ENCODE measurements at places on chromosomes 3 and 15. TPM values are rescaled to one million over a fixed set of nuclear protein-coding genes. Genes with fewer than 3 reads are reported as not detected.

The ZSCAN29 gene
- 33.1 TPM for total RNA-seq

The ARNT2 gene
- not detected for total RNA-seq

The MYO5C gene
- total RNA-seq: 0.64 TPM

The ADGRG7 gene
- total RNA-seq: not detected

The TICRR gene
- 18.7 TPM for total RNA-seq

The CCDC191 gene
- 0.68 TPM for total RNA-seq

The USP50 gene
- total RNA-seq: not detected

The MNS1 gene
- total RNA-seq: 0.14 TPM

The LRRC31 gene
- total RNA-seq: 0.07 TPM

The CD200R1 gene
- 3.4 TPM for total RNA-seq

The CYP19A1 gene
- 1.5 TPM for total RNA-seq

The ARHGEF26 gene
- total RNA-seq: 0.18 TPM

The SPATA12 gene
- not detected for total RNA-seq

The RASGRP1 gene
- total RNA-seq: 113 TPM

DNA sequence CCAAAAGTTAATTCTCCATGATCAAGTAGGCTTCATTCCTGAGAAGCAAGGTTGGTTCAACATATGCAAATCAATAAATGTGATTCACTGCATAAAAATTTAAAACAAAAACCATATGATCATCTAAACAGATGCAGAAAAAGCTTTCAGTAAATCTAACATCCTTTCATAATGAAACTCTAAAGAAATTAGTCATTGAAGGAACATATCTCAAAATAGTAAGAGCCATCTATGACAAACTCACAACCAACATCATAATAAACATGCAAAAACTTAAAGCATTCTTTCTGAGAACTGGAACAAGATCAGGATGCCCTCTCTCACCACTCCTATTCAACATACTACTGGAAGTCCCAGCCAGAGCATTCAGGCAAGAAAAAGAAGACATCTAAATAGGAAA, 254.1 kb downstream of the AGBL1 start:
- peaks cover 6% of the 10 kb centered on the region for H3K4me1 ChIP-seq
- H3K27me3 ChIP-seq: no peaks in the 10 kb centered on the region
- no peaks in the 10 kb centered on the region for H3K36me3 ChIP-seq
- no peak overlapping the region for H3K4me3 ChIP-seq
- no peak for DNase-seq

DNA sequence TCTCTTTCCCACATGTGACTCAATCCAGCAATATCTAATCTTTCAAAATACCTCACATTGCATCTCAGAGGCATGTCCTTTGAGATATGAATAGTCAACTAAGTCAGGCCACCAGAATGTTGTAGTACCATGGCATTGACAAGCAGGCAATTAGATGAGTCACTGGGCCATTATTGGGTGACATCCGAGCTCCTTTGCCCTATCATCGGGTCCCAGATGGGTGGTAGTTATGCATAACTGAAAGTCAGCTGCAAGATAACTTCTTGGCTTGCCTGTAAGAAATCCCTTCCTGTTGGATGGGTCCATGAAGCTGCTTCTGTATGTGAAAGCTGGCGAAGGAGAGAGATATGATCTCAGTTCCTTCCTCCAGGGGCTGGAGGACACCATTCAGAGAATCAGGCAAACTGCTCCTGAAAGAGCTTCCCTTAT, 32.8 kb downstream of the ARRDC4 start:
- H3K27me3 ChIP-seq: no peaks in the 10 kb centered on the region
- peaks cover 11% of the 10 kb centered on the region for H3K4me1 ChIP-seq
- no peak overlapping the region for H3K27ac ChIP-seq
- H3K36me3 ChIP-seq: no peaks in the 10 kb centered on the region
- DNase-seq: no peak

DNA sequence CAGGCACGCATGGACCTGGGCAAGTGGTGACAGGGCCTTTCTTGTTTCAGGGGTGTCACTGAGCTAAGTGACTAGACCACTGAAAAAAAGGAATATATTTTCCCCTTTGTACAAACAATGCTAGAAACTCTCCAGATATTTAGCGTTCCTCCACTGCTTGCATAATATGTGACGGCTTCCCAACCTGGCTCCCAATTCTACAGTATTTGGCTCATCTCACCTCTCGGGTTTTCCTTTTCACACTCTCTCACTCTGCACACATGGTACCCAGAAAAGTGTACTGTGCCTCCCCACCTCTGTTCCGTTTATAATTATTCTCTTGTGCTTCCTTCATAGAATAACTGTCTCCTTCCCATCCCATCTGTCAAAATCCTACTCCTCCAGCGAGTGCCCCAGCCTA, 140.5 kb upstream of the KLHL25 start:
- H3K4me1 ChIP-seq: no peaks in the 10 kb centered on the region
- H3K36me3 ChIP-seq: no peaks in the 10 kb centered on the region

DNA sequence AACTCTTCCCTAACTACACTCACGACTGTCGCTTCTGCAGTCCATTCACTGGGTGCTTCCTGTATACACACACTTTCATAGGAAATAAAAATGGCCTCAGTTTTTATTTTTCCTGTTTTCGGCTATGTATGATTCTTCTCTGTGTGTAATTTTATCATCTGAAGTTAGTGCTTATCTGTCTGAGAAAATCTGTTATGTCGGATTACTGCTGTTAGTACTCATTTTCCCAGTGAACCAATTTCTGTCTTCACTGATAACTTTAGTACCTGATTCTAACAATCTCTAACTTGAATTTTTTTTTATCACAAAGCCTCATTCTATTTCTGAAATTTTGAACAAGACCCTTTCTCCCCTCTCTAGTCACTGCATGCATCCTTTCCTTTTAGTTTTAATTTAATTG, 20.9 kb downstream of the RAB5A start:
- H3K4me1 ChIP-seq: peaks cover 8% of the 10 kb centered on the region
- H3K27me3 ChIP-seq: no peaks in the 10 kb centered on the region
- H3K27ac ChIP-seq: no peak overlapping the region
- no peak for DNase-seq

GRCh38 chr3:53144862-53145712, 14.9 kb upstream of the RFT1 start:
- H3K36me3 ChIP-seq: no peaks in the 10 kb centered on the region
- no peaks in the 10 kb centered on the region for H3K4me1 ChIP-seq
- DNase-seq: no peak
- no peaks in the 10 kb centered on the region for H3K27me3 ChIP-seq
- H3K4me3 ChIP-seq: no peak overlapping the region
- no peak overlapping the region for H3K27ac ChIP-seq

- peaks cover 4% of the 10 kb centered on the region for H3K4me1 ChIP-seq
- no peak for DNase-seq
- H3K27ac ChIP-seq: no peak overlapping the region
- no peak overlapping the region for H3K4me3 ChIP-seq
- H3K36me3 ChIP-seq: no peaks in the 10 kb centered on the region
Measured at GRCh38 chr3:33885496-33885895, 87.1 kb downstream of the PDCD6IP start.

DNA sequence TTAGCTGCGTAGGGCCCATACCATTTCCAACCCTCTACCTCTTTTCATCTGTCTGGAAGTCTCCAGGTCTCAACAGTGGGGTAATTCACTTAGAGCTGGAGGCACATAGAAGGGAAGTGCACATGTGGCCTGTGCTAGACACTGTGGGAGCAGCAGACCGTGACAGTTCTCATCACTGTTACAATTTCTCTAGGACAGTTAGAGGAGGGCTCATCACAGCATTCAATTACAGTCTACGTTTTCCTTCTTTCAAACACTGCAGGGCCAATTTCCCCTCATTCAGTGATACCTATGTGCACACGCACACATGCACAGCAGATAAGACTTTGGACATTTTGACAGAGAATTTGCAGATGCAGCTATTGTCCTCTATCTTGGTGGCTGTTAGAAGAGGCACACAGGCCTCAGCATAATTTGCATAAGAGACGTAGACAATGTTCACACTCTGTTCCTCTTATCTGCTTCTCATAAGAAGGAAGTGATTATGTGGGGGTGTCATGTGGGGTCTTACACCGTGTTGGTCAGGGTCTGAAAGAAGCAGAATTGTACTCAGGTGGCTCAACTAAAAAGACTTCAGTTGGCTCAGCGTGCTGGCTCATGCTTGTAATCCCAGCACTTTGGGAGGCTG, 12.6 kb upstream of the HRG start:
- H3K36me3 ChIP-seq: no peaks in the 10 kb centered on the region
- no peak overlapping the region for H3K27ac ChIP-seq
- H3K4me3 ChIP-seq: no peak overlapping the region
- peaks cover 27% of the 10 kb centered on the region for H3K27me3 ChIP-seq
- no peaks in the 10 kb centered on the region for H3K4me1 ChIP-seq
- no peak for DNase-seq

GRCh38 chr3:58659051-58659675, 7.4 kb downstream of the FAM3D start:
- no peak overlapping the region for H3K27ac ChIP-seq
- H3K4me1 ChIP-seq: no peaks in the 10 kb centered on the region
- no peaks in the 10 kb centered on the region for H3K36me3 ChIP-seq
- DNase-seq: no peak
- H3K27me3 ChIP-seq: peaks cover 4% of the 10 kb centered on the region

DNA sequence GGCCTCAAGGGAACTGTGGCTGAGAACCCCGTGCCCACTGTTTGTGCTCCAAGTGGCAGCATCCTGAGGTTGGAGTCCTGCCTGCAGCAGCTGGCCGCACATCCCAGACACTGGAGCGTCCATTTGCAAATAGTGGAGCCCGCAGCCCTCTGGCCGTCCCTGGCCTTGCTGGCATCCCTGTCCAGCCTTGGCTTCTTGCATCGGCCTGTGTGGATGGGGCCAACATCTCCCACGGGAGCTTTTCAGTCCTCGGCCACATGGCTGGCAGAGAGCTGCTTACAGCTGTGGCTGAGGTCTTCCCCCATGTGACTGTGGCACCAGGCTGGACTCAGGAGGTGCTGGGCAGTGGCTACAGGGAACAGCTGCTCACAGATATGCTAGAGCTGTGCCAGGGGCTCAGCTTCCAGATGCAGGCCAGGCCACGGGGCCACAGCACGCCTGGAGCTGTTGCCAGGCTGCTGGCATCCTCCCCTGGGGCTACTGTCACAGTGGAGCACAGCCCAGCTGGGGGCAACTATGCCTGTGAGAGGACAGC, 71.2 kb downstream of the FAM43A start:
- H3K4me1 ChIP-seq: no peaks in the 10 kb centered on the region
- H3K4me3 ChIP-seq: no peak overlapping the region
- no peak overlapping the region for H3K27ac ChIP-seq
- no peak for DNase-seq
- H3K27me3 ChIP-seq: peaks cover 16% of the 10 kb centered on the region

GRCh38 chr3:25610167-25610566, 54.5 kb downstream of the TOP2B start:
- peak overlapping the region; percentile 59 for H3K27ac ChIP-seq
- no peak overlapping the region for H3K4me3 ChIP-seq
- DNase-seq: no peak
- peaks cover 5% of the 10 kb centered on the region for H3K4me1 ChIP-seq
- H3K27me3 ChIP-seq: no peaks in the 10 kb centered on the region
- H3K36me3 ChIP-seq: peaks cover 64% of the 10 kb centered on the region

DNA sequence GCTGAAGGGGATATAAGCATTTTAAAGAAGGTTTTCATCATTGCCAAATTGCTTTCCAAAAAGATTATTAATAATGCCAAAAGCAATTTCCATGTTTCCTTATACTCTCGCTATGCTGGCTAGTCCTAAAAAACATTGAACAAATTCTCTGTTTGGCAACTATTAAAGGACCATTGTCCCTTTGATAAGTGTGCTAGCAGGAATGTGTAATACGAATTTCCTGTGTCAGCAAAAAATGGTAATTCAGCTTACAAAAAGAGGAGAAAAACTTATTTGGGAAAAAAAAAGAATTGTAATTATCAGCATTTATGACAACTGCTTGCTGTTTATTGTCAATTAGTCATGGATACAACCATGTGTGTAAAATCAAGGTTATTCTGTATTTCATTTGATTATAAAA, 138.6 kb downstream of the TBL1XR1 start:
- DNase-seq: no peak
- no peak overlapping the region for H3K27ac ChIP-seq
- no peak overlapping the region for H3K4me3 ChIP-seq
- H3K36me3 ChIP-seq: peaks cover 22% of the 10 kb centered on the region
- H3K27me3 ChIP-seq: no peaks in the 10 kb centered on the region

DNA sequence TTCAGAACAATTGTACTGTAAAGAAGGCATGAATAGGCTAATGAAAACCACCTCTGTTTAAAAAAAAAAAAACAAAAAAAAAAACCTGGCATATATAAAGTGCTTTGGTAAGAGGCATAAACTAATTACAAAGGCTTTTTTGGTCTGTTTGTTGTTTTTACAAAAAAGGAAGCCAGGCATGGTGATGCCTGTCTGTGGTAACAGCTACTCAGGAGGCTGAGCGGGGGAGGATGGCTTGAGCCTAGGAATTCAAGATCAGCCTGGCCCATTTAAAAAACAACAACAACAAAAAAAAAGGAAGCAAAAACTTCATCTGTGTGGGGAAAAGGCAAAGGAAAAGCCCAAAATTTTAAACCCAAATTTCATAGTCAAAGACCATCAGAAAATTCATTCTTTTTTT, 47.0 kb downstream of the OSBPL10 start:
- no peaks in the 10 kb centered on the region for H3K36me3 ChIP-seq
- DNase-seq: no peak
- peaks cover 3% of the 10 kb centered on the region for H3K27me3 ChIP-seq
- no peak overlapping the region for H3K4me3 ChIP-seq

GRCh38 chr3:160886421-160886820, 130.4 kb downstream of the PPM1L start:
- H3K27ac ChIP-seq: no peak overlapping the region
- no peaks in the 10 kb centered on the region for H3K36me3 ChIP-seq
- peaks cover 5% of the 10 kb centered on the region for H3K4me1 ChIP-seq
- no peak overlapping the region for H3K4me3 ChIP-seq
- peaks cover 2% of the 10 kb centered on the region for H3K27me3 ChIP-seq

GRCh38 chr15:87487484-87487883, 769.1 kb downstream of the NTRK3 start:
- DNase-seq: no peak
- no peak overlapping the region for H3K4me3 ChIP-seq
- no peaks in the 10 kb centered on the region for H3K4me1 ChIP-seq
- no peak overlapping the region for H3K27ac ChIP-seq
- H3K36me3 ChIP-seq: no peaks in the 10 kb centered on the region
- H3K27me3 ChIP-seq: no peaks in the 10 kb centered on the region

GRCh38 chr3:33834096-33834453, 35.6 kb downstream of the PDCD6IP start:
- no peaks in the 10 kb centered on the region for H3K27me3 ChIP-seq
- H3K36me3 ChIP-seq: peaks cover 63% of the 10 kb centered on the region
- H3K4me1 ChIP-seq: peaks cover 13% of the 10 kb centered on the region
- no peak overlapping the region for H3K27ac ChIP-seq
- H3K4me3 ChIP-seq: no peak overlapping the region

DNA sequence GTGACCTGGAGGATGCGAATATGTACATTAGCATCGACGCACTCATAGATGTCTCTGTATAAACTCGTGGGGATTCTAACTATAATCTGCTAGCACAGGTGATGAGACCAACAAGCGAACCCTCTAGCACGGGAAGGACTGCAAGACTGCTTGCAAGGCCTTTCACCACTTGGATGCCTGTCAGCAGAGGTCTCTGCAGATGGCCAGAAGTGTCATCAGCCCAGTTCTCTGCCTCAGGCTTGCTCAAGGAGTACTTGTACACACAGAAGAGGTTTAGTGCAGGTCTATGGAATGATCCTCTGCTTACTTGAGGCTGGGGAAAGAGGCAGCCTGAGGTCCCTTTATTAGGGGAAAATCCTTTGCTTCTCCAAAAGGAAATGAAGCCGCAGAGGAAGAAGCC, 48.1 kb downstream of the EDEM1 start:
- no peak overlapping the region for H3K4me3 ChIP-seq
- no peaks in the 10 kb centered on the region for H3K4me1 ChIP-seq
- no peaks in the 10 kb centered on the region for H3K36me3 ChIP-seq
- DNase-seq: no peak
- no peak overlapping the region for H3K27ac ChIP-seq

GRCh38 chr3:121737644-121738043, 11.9 kb downstream of the GOLGB1 start:
- DNase-seq: no peak
- no peak overlapping the region for H3K27ac ChIP-seq
- peaks cover 42% of the 10 kb centered on the region for H3K36me3 ChIP-seq
- H3K4me3 ChIP-seq: no peak overlapping the region
- H3K27me3 ChIP-seq: no peaks in the 10 kb centered on the region

All from activated T-helper 2 cell treated with anti-CD3 and anti-CD28 coated beads, Interferon-gamma antibody, Interleukin-2, Interleukin-4, amounts not matched to agents 10 μg/mL and 5 μg/mL and 100 μg/mL, durations not matched to agents 14 hours and 24 hours and 36 hours (primary cell).